Activated CD8-positive, alpha-beta memory T cell treated with anti-CD3 and anti-CD28 coated beads, Interleukin-2, amount 10 ng/mL, durations not matched to agents 7 days and 5 days (primary cell): ENCODE measurements at places on chromosomes 4 and X.

DNA sequence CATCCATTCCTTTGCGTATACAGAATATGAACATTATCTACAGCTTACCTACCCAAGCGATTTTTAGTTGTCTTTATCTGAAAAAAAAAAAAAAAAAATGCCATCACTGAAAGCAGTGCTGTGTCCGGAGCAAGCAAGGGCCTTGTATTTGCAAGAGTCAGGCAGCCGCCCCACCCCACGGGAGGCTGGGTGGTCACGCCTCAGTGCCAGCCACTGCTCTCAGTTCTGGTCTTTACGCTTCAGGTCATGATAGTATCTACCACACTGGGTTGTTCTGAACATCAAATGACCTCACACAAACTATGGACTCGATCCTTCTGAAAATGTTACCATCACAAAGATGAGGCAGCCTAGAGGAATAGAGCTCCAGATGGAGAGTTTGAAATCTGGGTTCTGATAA is 62.7 kb upstream of the HELT start:
- DNase-seq, result no peak

GRCh38 chr4:189128341-189128740 is 812.3 kb upstream of the FRG1 start:
- DNase-seq, result no peak

DNA sequence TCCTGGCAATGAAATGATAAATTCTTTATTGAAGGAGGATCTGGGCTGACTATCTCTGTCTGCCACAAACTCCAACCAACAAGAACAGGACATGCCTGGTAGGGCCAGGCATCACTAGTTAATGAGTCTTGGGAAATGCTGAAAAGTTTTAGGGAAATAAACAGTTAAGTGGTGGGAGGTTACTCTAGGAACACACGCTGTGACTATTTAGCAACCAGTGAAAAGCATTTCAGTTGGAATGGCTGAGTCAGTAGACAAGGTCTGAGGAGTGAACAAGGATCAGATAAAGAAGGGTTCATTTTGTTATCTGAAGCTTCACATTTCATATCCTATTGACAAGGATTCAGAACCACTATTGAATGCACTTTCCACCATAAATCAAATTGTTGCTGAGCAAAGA is 394.9 kb upstream of the BOD1L1 start:
- DNase-seq, result no peak

GRCh38 chr4:154961263-154961662 is 180.2 kb downstream of the RBM46 start:
- no peak for DNase-seq

DNA sequence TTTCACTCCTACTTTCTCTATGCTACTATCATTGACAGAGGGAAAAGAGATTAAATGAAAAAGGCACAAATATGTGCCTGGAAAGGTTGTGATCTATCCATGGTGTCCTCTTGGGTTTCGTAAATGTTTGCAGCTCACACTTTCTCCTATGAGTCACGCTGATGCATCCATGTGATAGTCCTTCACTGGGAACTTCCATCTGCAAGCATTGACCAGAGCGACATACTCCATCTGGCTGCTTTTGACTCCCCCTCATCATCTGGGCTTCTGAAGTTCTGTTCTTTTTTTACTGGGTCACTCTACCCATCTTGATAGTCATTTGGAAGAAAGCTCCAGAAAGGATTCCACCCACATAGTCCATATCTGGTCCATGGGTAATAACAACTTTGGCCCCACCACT is 84.7 kb upstream of the NDST3 start:
- DNase-seq, result no peak

DNA sequence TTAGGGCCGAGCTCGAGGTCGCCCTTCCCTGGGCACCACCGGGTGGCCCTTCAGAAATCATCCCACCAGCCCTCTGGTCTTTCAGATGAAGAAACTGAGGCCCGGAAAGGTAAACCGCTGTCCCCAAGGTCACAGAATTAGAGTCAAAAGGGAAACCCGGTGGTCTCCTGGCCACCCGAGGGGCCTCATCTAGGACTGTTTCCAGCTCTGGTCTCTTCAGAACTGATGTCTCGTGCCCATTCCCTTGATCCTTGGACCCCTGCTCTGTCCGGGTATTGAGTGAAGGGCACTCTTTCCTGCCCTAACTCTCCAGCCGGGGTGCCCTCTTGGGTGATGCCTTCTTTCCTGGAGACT is 841 bp downstream of the HTRA3 start:
- DNase-seq, result no peak

GRCh38 chrX:3521396-3521795 is 174.9 kb upstream of the MXRA5 start:
- no peak for DNase-seq

- no peak for DNase-seq
Observed at GRCh38 chr4:55747793-55748192, 71.8 kb upstream of the EXOC1L start.

DNA sequence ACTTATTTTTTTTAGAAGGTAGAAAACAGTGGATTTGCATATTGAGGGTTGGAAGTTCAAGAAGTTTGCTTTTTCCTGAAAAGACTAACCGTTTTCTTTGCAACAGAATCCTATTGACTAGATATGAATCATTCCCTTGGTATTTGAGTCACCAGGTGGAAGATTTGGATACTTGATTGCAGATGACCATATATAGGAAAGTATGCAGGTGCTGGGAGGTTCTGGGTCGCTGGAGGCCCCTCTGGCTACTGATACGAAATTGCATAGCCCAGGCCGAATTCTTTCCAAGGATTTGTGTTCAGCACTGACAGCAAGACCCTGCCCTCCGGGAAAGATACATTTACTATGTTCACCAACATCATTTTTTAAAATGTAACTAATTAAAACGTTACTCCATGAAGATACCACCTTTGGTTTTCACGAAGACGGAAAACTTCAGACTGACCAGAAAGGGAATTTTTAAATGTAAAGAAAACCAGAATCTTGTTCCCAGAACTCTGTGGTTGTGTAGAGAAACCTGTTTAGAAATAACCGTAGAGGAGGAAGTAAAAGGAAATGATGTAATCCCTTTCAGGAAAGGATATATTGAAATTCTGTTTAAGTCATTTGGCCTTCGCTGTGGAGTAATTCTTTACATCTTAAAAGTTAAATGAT is 946 bp downstream of the ANXA3 start:
- no peak for DNase-seq
